ENCODE measurements at places on chromosomes 6 and 20.

DNA sequence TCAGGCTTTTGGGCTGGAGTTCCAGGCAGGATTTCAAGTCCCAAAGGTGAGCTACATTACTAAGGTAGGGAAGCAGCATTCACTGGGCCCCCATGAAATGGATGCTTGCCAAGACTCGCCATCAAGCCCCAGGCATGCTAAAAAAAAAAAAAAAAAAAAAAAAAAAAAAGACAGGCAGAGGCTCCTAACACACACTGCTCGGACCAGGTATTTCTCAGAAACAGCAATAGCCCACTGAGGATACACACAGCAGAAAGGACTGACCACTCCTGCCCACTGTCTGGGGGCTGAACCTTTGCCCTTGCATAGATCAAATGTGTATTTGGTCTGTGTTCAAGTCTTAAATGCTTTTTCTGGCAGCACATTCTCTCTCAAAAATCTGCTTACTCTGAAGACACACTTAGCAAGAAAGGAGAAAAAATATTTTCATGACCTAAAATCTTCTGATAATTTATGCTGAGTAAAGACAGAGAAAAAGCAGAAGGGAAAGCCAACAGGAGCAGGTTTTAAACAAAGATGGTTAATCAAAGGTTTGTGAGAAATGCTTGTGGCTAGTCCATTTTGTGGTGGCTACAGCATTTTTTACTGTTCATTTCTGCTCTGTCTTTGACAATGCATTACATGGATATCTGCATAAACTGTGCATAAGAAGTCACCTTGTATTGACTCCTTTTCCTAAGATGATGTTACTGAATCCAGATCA is 37.9 kb upstream of the BEND6 start:
- DNase-seq: no peak

DNA sequence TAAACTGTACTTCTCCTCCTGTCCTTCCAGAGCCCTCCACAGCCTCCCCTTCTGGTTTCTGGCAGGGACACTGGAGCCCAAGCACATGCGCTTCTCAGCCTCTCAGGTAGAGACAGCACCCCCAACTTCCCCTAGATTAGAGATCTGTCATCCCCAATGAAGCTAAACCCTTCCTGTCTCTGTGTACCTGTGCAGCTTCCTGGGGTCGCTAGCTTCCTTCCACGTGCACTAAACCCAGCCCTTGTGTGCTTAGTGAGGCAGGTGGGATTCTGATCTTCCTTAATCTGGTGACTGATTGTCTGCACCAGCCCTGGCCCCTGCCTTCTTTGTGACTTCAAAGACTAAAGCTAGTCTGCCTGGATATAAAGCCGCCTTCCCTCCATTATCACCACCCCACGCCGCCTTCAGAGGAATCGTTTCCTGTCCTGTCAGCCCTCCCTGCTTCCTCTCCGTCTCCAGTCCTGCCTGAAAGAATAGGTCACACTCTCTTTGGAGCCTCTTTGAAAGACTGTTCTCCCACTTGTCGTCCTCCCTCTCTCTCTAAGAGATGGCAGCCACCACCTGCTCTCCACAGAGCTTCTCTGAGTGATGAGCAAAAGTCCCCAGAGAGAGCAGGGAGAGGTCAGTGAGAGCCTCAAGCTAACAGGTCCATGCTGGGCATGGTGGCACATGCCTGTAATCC is 27.5 kb downstream of the CAPN11 start:
- DNase-seq: no peak

DNA sequence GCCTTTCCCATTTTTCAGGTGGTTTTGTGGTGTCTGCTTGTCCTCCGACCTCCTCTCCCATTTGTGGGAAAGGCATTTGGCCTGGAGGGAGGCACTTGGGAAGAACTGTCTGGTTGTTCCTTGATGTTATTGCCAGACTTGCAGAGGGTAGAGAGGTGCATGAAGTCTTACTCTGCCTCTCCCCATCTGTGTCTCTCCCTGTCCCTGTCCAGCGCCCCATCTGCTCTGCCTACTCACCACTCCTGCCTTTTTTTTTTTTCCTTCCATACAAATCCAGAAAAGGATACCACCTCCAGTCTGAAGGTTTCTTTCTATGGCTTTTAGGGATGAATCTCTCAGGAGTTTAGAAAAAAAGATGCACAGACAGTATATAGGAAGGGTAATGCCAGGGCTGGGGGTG is 19.8 kb downstream of the PPARD start:
- no peak for DNase-seq

DNA sequence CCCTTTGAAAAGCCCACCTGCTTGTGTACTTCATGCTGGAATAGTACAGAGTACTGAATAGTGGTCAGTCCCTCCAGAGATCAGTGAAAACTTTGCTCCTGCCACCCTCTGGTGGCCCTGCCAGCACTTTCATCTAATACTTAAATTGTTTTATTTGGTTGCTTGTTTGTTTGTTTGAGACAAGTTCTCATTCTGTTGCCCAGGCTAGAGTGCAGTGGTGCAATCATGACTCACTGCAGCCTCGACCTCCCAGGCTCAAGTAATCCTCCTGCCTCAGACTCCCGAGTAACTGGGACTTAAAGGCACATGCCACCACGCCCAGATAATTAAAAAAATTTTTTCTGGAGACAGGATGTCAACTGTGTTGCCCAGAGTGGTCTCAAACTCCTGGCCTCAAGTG is 9.1 kb downstream of the FAM83D start:
- DNase-seq: no peak

DNA sequence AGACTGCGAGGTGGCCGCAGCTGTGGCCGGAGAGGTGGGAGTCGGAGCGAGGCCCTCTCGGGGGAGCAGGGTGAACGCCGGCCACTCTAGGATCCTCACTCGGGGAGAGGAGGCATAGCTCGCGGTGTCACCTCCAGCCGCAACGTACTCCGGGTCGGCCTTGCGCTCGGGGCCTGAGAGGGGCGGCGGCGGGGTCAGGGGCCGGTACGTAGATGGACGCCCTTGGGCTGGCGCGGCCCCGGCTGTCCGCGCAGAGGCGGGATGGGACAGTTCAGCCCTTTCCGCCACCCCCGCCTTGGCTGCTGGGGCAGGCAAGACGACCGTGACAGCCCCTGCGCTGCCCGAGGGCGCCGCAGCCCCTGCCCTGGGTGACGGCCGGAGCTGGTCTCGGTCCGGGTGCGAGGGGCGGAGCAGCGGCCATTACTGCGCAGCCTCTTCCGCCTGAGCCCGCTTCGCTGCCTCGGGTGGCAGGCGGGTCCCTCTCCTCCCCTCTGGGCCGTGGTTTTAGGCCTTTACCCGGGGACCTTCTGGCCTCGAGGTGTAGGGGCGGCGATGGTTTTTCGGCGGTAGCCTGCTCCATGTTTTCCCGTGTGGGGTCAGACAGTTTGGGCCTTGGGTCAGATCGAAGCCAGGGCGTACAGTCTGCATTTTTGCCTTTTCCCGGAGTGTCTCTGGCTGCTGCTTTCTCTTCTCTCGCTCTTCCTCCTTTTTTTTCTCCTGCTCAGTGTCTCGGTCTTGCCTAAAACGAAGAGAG is 405 bp downstream of the RNF146 start:
- DNase-seq: peak; percentile 31

GRCh38 chr6:3882431-3882830 is 33.3 kb downstream of the FAM50B start:
- no peak for DNase-seq

GRCh38 chr6:88705601-88706000 is 257.8 kb downstream of the RNGTT start:
- DNase-seq: no peak

GRCh38 chr6:44561832-44562665 is 174.5 kb downstream of the CDC5L start:
- DNase-seq: no peak

DNA sequence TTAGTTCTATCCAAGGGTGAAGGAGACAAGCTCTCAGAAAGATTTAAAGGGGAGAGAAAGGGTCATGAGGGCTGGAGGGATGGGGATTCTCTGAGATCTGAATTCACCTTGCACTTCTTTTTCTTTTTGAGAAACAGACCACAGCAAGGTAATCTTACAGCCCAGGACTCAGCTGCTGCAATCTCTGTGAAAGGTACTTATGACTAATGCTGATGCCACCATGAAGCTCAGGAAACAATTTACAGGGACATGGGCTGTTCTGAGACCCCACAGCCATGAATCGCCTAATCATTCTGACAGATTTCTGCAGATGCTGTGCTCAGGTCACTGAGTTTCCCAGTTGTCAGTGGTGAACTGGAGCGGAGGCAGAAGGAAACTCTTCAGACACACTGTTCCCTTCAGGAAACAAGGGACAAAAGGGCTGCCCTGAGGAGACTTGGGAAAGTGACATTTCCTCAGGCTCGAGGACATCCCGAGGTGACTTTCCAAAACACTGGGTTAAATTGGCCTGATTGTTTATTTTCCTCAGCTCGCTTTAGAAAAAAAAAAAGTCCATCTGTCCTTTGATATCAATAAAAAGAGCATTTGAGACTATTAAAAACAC is 103.8 kb upstream of the PLCB4 start:
- DNase-seq: no peak

GRCh38 chr20:39853050-39853449 is 836.0 kb downstream of the MAFB start:
- no peak for DNase-seq

GRCh38 chr6:79263359-79263758 is 28.9 kb upstream of the HMGN3 start:
- no peak for DNase-seq

- no peak for DNase-seq
Observed at GRCh38 chr20:59019217-59019616, at the start of gene TUBB1. Gene TUBB1 (plus strand): TSS chr20:59019429. CDS start chr20:59019523, 94 bp downstream.

GRCh38 chr20:60316476-60317158 is 358.4 kb downstream of the CDH26 start:
- no peak for DNase-seq

GRCh38 chr6:124978451-124979293 is 16.4 kb downstream of the RNF217 start:
- DNase-seq: no peak

DNA sequence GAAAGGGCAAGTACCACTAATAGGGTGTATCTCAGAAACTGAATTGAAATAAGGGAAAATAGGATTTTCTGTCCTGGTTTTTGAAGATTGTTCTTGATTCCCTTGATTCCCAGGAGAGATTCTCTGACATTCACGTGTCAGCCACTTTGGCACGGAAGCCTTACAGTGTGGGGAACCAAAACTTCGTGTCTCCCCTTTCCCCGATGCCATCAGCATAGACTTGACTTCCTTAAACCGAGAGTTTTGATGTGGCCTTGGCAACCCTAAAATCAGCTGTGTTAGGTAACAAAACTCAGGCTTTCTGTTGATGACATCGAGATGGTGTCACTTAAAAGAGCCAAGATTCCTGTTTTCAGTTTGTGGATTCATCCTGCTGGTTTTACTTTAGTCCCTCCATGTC is 7.5 kb downstream of the HMGN4 start:
- no peak for DNase-seq

GRCh38 chr6:18488526-18489270 is 101.5 kb downstream of the RNF144B start:
- no peak for DNase-seq

GRCh38 chr6:5878792-5879191 is 127.9 kb downstream of the NRN1 start:
- no peak for DNase-seq

GRCh38 chr20:38083338-38084048 is 49.9 kb downstream of the RPRD1B start:
- DNase-seq: no peak

DNA sequence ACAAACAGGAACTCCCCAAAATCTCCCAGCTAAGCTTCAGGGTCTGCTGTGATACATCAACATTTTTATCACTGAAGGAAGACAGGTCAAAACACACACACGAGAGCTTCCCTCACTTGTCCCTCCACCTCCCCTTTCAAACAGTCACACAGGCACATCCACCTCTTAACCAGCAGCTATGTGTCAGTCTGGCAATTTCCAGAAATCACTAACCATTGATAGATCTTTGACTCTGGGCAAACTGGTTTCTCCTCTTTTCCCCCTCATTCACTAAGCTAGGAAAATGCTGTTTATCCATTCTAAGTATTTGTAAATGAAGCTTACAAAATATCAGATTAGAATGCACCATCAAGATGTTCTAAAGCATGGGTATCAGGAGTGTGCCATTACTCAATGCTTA is 87.8 kb downstream of the DCDC2 start:
- no peak for DNase-seq

All from amygdala (tissue), 56 donors.